ENCODE measurements at places on chromosomes 1 and 21. TPM values are rescaled to one million over a fixed set of nuclear protein-coding genes. Genes with fewer than 3 reads are reported as not detected.
A peak's percentile ranks its signal among the peaks of the same experiment; 100 is the strongest.

Gene NBPF6
- total RNA-seq: not detected

Gene C4BPB
- total RNA-seq: not detected

Gene CAPN9
- not detected for total RNA-seq

- no peak for DNase-seq
Observed at GRCh38 chr1:167648252-167648849, 18.3 kb downstream of the RCSD1 start.

Gene GJC2
- 18.3 TPM for total RNA-seq

Gene SPATA45
- not detected for total RNA-seq

Gene ECM1
- total RNA-seq: under 0.01 TPM

- peak; percentile 64 for DNase-seq
Observed at GRCh38 chr1:66354311-66355201, 179.4 kb upstream of the SGIP1 start.

Gene KIRREL1
- 14.9 TPM for total RNA-seq

Gene KCNH1
- total RNA-seq: not detected

Gene C1orf226
- total RNA-seq: under 0.01 TPM

DNA sequence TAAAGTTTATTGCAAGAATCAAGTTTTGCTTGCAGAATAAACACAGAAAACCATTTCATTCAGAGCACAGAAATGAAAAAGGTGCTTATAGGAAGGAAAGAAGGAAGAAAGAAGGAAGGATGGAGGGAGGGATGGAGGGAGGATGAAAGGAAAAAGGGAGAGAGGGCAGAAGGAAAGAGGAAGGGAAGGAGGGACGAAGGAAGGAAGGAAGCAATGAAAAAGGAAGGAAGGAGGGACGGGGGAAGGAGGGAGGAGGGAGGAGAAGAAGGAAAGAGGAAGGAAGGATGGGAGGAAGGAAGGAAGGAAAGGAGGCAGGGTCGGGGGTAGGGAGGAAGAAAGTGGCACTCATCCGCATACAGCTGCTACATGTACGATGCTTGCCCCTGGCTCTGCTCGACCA is 104.9 kb upstream of the GCLM start:
- DNase-seq: no peak

DNA sequence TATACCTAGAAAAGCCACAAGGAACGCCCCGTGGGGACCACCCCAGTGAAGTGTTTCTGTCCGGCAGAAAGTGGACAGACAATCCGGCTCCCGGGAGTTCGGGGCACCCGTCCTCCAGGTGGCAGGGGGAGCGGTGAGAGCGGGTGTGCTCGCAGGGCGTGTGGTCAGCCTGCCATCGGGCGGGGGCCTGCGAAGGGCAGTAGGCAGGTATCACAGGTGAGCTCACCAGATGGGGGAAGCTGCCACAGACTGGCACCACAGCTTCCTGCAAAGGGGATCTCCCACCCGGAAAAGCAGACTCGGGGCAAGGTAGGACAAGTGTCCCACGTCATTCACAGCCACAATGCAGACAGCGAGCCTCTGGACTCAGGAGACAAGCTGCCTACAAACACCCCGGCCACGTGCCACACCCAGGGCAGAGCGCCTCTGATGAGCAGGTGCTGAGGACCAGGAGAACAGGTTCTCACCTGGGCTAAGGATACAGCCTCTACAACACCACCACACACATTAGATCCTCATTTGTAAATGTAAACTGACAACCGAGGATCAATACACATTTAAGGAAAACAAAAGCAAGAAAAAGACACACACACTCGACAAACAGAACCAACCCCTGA is 36.4 kb downstream of the VPS26C start:
- no peak for DNase-seq

DNA sequence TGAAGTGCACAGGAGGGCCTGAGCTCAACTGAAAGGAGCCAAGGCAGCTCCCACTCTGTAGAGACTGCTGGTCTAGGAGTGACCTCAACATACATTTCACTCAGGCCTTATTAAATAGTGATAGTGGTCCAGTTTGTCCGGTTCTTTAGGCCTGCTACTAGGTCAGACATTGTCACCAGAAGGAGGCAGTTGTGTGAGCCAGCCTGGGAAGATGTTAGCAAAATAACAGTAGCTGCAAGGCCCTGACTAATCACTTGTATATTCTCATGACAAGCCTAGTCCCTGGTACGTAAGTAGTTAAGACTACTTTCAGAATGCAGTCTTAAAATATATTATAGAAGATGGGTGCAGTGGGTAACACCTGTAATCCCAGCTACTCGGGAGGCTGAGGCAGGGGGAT is 264.0 kb upstream of the CAMK1G start:
- DNase-seq: no peak

- no peak for DNase-seq
Observed at GRCh38 chr1:16073490-16074119, at the start of gene FAM131C. Gene FAM131C (minus strand): TSS chr1:16073651. CDS start chr1:16073442, 209 bp downstream.

GRCh38 chr1:156251527-156251926 is 3.7 kb upstream of the PAQR6 start:
- DNase-seq: peak; percentile 62

GRCh38 chr1:116910379-116911187 is 867 bp downstream of the PTGFRN start:
- peak; percentile 56 for DNase-seq

Gene DNM3
- total RNA-seq: 1.1 TPM

Gene IGSF21
- not detected for total RNA-seq

DNA sequence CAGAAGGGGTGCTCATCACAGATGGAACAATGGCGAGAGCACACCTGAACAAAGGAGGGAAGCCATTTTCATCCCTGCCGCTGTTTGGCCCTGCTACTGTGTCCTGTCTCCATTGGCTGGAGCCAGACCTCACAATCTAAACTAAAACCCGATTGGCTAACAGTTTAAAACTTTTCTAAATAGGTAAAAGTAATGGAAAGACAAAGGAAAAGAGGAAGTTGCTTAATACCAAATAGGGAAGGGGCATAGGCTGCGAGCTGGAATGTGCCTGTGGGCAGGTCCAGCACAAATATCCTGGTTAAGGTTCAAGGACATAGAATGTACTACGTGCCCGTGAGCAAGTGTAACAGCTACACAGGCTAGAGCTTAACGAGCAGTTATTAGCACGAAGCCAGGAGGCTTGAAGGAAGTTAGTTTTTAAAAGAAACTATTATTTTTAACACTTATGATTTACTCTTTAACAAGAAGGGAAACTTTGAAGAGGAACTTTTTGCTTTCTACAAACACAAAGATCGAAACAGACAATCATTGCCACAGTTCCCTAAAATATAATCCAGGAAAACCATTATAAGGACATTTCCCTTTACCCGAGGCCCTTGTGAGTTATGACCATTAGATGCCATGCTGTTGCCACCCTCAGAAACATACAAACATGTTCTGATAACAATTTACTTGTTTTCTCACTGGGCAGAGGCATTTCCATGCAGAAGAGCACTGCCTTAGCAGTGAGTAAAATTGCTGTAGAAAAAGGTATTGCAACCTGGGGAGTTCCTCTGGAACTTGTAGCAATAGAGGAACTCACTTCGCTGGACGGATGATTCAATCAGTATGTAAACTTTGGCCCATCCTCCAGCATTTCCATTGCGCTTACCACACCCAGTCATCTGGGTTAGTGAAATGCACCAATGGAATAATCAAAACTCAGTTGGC is 4.8 kb upstream of the PTTG1IP start:
- peak; percentile 82 for DNase-seq

GRCh38 chr1:44002165-44002564 is 10.8 kb downstream of the CCDC24 start:
- DNase-seq: no peak

Gene FCRL1
- total RNA-seq: not detected

GRCh38 chr1:77825131-77825709 is 45.8 kb downstream of the MIGA1 start:
- peak; percentile 80 for DNase-seq

Gene PPM1J
- total RNA-seq: 0.65 TPM

DNA sequence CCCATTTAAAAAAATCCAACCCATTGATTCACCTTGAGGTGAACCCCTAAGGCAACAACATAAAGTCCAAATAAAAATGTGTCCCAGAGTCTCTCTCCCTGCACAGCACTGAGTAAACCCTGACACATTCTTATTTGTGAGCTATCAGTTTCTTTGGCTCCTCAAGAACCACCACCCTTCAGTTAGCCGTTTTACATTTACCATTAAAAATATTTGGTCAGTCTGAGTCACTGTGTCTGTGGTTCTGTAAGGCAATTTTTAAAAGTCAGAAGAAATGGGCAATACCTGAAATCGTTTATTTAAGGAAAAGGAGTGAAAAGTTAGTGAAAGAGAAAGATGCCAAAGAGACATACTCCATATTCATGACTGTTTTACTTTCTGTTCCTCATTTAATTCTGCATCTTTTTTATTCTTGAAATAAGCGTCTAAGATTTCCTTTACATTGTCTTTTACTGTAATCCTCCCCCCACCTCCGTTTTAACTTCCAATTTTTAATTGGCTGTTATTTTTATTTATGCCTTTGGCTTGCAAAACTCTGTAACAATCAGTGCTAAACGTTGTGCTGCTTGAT is 91.7 kb upstream of the IVNS1ABP start:
- DNase-seq: no peak
